HepG2 (cell line): ENCODE measurements at places on chromosomes 4 and X.

- DNase-seq, result no peak
Measured at GRCh38 chr4:150997141-150997540, 17.9 kb downstream of the LRBA start.

DNA sequence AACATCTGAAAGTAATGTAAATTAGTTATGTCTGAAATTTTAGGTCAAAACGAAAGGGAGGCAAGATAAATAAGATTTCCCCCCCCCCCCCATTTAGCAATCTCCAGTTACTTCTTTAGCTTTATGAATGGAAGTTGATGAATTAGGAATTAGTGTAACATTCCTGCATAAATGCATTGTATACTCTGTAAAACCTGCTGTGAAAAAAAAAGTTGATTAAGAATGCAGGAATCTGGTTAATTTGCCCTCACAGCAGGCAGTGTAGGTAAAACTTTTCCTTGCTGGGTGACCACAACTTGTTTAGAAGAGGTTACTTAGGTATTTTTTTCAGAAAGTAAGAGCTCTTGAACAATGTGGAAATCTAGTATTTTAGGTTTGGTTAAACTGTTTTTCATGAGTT is 15.3 kb downstream of the LARP7 start:
- DNase-seq, result no peak

DNA sequence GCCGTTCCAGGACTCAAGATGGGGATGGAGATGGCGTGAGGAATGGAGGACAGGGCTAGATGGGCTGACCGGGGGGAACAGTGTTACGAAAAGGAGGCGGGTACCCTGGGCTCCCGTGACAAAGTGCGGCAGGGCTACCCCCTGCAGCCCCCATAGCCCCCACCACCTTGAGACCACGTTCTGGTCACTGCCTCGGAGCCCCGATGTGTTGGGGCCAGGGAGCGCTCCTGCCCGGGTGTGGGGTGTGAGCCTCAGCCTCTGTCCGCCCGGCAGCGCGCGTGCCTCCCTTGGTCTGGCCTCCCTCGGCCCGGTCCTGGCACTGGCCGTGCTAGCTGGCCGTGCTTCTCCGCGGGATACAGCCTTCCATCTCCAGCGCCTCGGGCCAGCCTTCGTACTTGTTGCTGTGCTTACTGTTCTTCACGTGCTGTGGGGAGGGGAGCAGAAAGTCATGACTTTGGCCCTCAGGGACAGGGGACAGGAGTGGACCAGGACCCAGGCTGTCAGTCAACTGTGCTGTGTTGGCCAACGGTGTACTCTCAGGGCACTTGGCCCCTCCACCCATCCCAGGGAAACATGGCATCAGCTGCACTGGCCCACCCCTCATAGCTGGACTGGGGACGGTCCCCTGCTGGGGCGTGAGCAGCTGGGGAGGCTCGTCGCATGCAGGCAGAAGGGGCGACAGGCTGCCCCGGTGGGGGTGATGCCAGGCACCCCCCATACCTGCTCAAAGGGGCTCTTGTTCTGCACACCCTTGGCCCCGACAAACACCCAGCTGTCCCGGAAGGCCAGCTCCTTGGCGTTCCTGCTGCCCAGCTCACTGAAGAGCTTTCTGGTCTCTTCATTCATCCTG is 9.3 kb downstream of the FAM3A start:
- DNase-seq, result no peak

DNA sequence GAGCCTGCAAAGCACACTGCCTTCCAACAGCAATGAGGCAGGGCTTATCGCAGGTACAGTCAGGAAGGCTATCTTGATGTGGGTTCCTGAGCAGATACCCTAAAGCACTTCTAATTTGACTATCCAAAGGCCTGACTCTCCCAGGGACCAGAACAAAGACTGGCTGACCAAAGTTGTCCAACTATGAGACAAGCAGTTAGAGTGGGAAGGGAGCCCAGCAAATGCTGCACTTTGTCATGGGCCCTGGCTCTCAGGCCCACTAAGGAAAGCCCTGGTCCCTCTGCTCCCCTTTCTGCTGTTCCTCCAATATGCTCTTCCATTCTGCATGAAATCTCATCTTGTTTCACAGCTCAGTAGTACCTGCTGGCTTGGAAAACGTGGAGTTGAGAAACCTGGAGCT is 391.0 kb downstream of the RAB28 start:
- no peak for DNase-seq

GRCh38 chrX:120456973-120457372 is 12.1 kb downstream of the LAMP2 start:
- DNase-seq, result no peak

DNA sequence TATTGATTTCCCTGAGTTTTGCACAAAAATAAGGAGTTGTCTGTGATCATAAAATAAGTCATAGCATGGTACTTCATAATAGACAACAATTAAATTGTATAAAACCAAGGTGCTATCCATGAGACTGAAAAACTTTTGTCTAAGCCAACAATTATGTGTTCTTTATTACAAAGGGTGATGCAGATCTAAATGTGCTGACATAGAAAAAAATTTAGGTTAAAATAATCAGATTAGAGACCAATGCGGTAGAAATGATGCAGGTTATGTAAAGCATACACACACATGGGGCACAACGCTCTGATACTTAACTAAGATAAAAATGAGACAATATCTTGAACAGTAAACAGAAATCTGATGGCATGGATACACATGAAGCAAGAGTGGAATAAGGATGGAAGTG is 113.3 kb downstream of the PWWP3B start:
- DNase-seq, result no peak

- peak; percentile 21 for DNase-seq
Measured at GRCh38 chrX:111445485-111445884, 33.5 kb upstream of the DCX start.

- DNase-seq, result no peak
Measured at GRCh38 chrX:15816438-15816809, 26.1 kb downstream of the ZRSR2 start.

DNA sequence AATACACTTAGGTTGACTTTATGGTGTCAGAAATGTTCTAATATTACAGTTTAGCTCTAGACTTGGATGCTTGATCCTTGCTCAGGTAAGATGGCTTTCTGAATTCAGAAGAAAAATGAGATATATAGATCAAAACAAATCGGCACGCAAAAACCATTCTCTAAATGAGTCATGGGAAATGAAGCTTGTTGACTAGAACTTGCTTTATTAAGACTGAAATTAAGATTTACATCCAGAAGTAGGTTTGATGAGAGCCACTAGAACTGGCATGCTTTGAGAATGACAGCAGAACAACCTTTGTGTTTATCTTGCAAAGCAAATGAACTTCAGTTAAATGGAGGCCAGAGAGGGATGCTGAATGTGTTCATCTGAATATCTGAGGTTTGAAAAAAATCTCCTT is 304.9 kb upstream of the KLF3 start:
- no peak for DNase-seq

DNA sequence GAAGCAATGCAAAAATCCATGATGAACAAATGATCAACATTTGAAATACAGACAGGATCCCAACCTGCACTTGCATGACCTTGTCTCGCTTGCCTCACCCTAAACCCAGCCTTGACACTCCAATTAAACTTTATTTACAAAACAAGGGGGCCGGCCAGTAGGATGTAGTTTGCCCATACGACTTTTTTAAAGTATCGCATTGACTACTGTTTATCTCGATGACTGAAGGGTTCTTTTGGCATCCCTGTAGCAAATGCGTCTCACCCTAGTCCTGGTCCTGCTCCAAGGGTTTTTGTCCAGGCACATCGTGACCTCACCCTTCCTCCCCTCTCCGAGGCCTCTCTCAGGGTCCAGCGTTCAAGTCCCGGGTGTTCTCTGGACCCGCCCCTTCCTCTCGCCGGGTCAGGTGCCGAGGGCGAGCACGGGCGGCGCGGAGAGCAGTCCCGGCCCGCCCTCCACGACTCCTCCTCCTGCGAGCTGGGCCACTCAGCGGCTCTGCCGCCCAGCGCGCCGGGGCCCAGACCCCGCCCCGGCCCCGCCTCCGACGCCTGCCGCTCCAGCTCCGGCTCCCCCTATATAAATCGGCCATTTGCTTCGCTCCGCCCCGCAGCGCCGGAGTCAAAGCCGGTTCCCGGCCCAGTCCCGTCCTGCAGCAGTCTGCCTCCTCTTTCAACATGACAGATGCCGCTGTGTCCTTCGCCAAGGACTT is at the start of gene SLC25A5:
Gene SLC25A5, plus strand, starts transcription at position 603 of the 709 bp plus-strand sequence. Its CDS starts 72 bp downstream, at position 675.
- DNase-seq, result peak; percentile 75

DNA sequence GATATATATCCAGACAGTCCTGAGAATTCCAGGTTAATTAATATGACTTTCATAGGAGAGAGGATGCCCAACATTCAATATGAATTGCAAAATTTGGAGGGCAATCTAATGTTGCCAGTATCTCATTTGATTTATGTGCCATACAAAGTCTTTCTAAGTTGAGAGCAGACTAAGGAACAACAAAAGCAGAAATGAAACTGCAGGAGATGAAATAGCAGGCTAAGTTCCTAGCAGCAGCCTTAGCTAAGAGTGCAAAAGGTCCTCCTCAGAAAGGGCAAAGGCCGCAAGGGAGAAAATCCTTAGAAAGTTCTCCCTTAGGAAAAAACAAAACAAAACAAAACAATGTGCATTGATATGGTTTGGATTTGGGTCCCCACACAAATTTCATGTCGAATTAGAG is 602.9 kb upstream of the HTR2C start:
- DNase-seq, result no peak

- no peak for DNase-seq
Measured at GRCh38 chrX:154092371-154092770, 5.1 kb downstream of the MECP2 start.

GRCh38 chrX:37409278-37409677 is 60.1 kb downstream of the PRRG1 start:
- DNase-seq, result peak; percentile 54

DNA sequence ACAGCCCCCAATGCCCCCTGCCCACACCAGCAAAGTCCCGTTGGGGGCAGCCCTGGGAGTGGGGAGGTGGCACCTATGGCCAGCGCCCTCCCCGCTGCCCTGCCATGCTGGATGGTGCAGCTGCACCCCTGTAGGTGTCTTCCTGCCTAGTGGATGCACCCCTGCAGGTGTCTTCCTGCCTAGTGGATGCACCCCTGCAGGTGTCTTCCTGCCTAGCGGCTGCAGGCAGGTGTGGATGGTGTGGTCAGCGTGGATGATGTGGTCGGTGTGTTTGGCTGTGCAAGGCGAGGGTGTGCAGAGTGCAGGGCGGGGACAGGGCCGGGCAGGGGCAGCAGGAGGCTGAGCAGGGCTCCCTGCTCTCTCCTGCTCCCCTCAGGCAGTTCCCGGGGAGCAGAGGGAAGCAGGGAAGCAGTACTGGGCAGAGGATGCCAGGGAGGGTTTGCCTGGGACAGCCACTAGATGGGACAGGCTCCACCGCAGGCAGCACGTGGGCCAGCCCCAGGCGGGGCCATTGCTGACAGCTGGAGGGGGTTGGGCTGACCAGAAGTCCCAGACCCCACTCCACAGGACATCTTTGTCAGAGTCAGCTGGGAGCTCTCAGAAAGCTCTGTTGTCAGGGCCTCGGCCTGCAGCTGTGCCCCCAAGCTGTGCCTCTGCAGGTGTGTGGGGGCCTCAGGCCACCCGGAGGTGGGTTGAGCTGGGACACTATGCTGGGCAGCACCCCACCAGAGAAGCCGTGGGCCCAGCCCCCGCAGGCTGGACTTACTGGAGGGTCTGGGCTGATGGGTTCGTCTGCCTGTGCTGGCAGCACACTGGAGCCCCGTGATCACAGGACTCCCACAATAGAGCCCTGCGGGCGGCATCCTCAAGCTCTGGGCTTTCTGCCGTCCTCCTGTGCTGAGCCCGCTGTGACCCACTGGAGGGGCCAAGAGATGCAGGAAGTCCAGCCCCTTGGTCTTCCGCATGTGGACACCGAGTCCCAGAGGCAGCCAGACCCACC is 23.7 kb downstream of the DOK7 start:
- DNase-seq, result no peak

GRCh38 chr4:150739591-150739990 is 157.6 kb downstream of the MAB21L2 start:
- no peak for DNase-seq

DNA sequence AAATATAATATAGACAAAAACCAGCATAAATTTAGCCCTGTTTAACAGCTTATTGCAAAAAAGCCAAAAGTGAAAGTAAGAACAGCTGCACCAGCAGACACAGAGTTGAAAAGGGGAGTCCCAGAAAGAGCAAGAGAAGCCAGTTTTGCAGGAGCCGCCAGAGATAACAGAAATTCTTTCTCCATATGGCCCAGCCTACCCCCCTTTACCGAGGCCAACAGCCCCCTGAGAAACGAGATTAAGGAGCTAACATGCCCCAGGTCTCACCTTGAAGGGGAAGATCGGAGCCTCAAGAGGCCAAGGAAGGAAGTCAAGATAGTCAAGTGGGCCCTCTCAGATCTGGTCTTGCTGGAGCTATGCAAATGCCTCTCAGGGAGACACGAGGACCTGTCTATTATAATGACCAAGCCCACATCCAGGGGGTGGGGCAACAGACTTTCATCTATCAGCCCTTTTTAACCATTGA is 4.8 kb downstream of the ACOX3 start:
- DNase-seq, result no peak

- DNase-seq, result no peak
Measured at GRCh38 chr4:122584519-122584918, 36.3 kb downstream of the IL21 start.

DNA sequence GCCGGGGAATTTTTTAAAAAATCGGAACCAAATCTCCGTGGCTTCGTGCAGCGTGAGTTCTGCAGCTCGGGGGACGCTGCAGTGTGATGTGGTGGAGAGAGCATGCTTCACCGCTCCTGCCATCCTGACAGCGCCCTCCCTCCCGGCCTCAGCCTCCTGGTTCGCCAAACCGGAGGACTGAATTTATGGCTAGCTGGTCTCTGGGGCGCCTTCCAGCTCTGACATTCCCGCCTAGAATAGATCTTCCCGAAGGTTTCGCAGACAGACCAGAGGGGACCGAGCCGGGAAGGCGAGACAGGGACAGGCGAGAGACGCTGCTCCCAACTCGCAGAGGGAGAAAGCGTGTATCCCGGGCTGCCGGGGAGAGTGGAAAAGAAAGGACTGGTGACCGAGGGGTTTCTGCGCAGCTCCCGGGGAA is 25.9 kb downstream of the HOPX start:
- no peak for DNase-seq

- DNase-seq, result peak; percentile 6
Measured at GRCh38 chrX:121308276-121308805, 260.9 kb downstream of the GLUD2 start.

- DNase-seq, result no peak
Measured at GRCh38 chrX:114905251-114905650, 112.2 kb downstream of the IL13RA2 start.

DNA sequence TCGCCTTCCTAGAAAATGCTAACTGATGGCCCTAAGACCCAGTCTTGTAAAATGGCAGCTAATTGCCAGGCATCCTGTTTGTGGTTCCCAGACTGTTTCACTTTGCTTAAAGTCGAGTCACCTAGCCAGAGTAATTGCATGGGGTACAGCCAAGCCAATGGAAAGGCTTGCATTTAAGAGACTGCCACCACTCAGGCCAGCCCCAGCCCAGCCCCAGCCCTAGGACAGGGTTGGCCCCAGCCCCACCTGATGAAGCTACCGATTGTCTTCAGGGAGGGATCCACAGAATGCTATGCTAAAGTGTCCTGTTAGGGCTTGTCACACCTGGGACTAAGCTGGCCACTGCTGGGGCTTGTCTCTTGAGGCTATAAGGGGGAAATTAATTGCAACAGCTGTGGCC is 194.6 kb upstream of the KLF3 start:
- no peak for DNase-seq
